ENCODE measurements at places on chromosomes 3 and 15.

- no peak for DNase-seq
Measured at GRCh38 chr3:57986261-57986660, 22.0 kb upstream of the FLNB start.

- no peak for DNase-seq
Measured at GRCh38 chr3:123261666-123262065, 59.9 kb downstream of the SEC22A start.

DNA sequence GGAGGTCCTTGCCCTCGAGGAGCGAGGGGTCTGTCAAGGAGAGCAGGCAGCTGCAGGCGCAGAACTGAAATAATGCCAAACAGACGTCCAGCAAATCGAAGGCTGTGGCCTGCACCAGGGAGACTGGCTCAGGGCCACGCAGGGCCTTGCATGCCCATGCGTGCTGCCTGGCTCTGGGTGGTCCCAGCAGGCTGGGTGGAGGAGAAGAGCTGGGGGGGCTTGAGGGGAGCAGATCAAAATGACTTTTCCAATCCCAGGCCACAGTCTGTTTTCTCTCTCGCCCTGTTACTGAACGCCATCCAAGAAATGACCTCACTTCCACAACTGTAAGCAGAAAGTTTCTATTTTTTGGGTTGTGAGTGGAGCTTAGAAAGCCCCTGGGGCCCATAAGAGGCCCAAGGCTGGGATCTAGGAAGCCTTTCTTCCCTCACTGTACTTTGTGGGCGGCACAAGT is 96.9 kb upstream of the RPL32 start:
- no peak for DNase-seq

GRCh38 chr15:91469632-91470567 is 369.8 kb downstream of the SV2B start:
- no peak for DNase-seq

- no peak for DNase-seq
Measured at GRCh38 chr15:77421370-77421700, 647 bp downstream of the HMG20A start.

- DNase-seq, result no peak
Measured at GRCh38 chr15:29051422-29051821, 165.6 kb downstream of the APBA2 start.

- no peak for DNase-seq
Measured at GRCh38 chr3:54599716-54600115, 328.1 kb downstream of the LRTM1 start.

- DNase-seq, result no peak
Measured at GRCh38 chr15:66865622-66866611, 163.9 kb downstream of the SMAD6 start.

GRCh38 chr3:191958980-191959671 is 498.2 kb downstream of the PYDC2 start:
- peak; percentile 48 for DNase-seq

DNA sequence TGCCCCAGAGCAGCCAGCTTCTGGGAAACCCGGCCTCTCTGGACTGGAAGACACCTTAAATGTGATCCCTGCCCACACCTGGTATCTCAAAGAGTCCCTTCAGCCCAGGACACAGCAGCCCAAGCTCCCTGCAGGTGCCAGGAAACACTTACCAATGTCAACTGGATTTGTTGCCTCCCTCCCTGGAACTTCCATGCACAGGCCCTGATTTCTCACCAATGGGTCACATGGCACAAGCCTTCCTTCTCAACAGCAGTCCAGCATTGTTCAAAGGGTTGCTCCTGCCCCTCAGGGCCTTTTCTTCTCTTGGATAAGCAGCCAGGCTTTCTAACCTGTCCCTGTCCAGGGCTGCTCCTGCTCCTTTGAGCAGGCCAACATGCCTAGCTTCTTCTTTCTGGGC is 31.6 kb downstream of the ANP32A start:
- DNase-seq, result peak; percentile 29

DNA sequence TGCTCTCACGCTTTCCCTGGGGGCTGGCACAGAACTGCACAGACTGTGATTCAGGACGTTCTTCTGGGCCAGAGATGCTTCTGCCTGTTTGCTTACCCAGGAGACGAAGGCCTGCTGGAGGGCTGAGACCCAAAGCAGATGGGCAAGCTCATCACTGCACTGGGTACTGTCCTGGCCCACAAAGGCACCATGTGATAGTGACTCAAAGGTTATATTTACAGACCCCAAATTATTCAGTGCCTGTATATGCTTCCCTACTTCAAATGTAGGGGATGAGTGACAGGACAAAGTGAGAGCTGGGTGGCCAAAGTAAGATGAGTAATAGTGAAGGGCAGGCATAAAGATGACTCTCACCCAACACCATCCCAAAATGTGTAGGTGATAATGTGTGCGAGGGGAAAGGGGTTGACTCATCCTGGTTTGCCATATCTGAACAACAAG is 127.4 kb downstream of the WDR76 start:
- DNase-seq, result no peak

DNA sequence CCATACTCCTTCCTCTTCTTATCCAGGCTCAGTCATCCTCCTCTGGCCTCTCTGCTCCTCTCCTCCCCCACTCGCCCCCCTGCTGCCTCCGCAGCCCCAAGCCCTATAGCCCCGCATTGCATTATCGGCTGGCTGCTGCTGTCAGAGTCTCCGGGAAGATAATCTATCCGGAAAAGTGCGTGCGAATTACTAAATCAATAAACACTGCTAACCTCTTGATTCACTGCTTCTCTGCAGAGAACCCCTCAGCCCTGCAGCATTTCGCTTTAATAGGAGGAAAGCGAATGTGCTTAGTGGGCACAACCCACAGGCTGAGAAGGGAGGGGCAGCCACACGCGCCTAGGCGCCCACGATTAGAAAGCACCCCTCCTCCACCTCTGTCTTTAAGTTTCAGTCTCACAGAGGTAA is 167.6 kb downstream of the ABHD5 start:
- no peak for DNase-seq

DNA sequence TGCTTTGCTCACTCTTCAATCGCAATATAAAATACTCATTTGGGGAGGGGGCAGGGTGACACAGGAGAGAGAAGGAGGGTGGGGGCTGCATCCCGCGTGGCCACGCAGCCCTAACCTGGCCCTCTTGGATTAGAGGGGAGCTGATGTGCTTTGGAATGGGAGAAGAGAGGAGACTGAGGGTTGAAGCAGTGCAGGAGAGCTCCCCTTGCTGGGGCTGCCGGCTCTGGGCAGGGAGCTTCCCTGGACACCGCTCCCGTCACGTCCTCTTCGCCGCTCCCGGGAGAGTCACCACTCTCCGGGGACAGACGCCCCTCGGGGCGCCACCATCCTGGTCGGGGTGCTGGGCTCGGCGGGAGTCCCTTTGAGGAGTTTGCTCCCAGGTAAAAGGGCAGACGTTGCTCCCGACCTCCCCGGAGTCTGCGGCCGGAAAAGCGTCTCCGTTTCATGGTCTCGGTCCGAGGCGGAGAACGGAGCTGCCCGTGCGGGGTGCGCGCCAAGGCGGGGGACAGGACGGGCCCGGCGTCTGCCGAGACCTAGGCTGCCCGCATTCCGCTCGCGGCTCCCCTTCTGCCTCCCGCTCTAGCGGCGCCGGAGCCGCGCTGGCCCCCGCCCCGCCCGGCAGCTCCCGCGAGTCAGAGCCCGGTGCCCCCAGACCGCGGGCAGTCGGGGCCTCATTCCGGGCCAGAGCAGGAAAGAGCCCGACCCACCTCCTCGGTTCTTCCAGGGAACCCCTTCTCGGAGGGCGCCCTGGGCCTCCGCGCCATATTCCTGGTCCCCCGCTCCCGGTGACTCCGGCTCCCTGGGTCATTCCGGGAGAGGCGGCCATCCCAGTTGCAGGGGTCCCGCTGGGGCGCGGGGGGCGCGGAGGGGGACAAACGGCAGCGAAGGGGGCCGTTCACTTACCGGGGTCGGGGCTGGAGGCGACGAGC is 603 bp downstream of the SLC7A14 start:
- no peak for DNase-seq

DNA sequence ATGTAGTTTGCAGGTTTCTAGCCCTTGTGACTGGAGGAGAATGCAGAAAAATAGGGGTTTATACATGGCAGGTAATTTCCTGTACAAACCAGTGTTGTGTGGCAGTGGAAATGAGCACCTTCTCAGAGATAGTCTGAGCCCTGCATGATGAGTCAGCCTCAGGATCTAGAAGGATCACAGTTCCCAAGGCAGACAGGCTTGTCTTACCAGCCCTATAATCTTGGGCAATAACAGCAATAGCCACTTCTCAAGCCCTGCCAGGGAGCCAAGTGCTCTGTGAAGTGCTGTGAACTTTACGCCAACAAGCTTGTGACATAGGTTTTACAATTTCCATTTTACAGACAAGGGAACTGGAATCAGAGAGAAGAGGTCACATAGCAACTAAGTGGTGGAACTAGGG is 89.4 kb downstream of the CD47 start:
- no peak for DNase-seq

GRCh38 chr3:188400494-188401243 is 246.7 kb downstream of the LPP start:
- no peak for DNase-seq

DNA sequence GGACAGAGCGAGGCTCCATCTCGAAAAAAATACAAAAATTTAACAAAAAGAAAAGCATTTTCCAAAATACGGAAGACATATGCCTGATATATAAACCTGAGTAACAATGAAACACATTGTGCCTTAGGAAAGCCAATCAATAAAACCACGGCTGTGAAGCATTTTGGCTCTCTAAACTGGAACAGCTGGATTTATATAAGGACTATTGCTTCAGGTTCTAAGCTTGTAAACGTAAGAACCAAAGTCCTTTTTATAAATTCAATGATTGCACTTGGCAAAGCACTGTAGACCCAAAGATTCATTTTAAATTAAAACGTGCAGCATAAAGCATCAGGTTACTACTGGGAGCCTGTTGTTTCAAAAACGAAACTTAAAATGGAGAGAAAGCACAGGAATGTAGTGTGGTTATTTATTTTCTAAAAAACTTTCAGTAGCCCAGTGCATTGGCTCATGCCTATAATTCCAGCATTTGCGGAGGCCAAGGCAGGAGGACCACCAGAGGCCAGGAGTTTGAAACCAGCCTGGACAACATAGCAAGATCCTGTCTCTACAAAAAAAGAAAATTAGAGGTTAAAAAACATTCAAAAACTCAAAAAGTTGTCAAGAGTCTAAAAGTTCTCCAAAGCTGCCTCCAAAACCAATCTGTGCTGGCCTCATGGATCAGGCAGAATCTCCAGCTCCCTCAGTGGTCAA is 61.5 kb downstream of the USF3 start:
- DNase-seq, result no peak

DNA sequence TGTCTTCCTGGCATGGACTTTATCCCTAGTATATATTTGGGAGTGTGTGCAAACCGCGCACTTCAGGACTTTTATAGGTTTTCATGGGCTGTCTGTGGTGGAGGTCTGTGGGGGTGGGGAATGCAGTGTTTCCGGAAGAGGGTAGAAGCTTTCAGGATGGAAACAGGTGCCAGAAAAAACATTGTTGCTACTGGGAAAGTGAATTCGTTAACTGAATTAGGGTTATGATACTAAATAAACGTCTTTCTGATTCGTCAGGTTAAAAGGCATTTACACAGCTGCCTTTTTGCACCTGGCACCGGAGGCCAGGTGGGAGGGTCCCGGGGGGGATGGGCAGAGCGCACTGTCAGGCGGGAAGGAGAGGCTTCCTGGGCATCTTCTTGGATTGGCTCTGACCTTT is 62.1 kb downstream of the SLCO3A1 start:
- no peak for DNase-seq

DNA sequence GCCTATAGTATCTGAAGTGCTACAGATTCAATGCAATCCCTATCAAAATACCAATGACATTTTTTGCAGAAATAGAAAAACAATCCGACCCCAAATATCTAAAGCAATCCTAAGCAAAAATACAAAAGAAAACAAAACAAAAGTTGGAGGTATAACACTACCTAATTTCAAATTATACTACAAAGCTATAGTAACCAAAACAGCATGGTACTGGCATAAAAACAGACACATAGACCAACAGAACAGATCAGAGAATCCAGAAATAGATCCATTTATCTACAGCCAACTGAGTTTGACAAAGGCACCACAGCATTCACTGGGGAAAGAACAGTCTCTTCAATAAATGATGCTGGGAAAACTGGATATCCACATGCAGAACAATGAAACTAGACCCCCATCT is 23.8 kb upstream of the CDAN1 start:
- DNase-seq, result no peak

- DNase-seq, result no peak
Measured at GRCh38 chr3:9022305-9023225, 59.3 kb upstream of the RAD18 start.

GRCh38 chr3:4587061-4587837 is 94.1 kb downstream of the ITPR1 start:
- DNase-seq, result no peak

DNA sequence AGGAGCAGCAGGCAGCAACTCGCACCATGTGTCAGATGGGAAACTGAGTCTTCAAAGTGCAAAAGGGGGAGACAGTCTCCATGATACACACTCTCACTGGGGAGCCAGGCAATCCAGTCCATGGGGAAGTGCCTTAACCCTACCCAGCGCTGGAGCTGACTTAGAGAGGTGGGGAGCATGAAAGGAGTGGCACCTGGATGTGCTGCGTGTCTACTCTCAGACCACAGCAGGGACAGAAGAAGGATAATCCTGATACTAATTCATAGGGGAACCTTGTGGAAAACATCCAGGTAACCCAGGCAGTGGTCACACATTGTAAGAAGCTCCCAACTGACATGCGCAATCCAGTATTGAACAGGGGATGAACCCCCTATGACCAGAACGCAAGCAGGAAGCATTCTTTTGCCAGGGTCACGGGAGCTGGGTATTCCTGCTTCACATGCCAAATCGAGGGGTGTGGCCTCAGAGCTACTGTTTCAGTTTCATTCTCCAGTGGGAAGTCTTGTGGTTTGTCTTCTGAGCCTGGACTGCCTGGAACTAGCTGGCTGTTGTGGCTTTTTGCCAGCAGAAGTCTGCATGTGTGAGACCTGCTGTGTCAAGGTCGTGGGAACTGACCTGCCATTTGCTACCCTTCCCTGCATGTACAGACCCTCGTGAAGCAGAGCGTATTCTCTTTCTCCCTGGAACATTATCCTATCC is 367.6 kb upstream of the NDN start:
- no peak for DNase-seq

- no peak for DNase-seq
Measured at GRCh38 chr3:106290304-106290997, 421.6 kb upstream of the CBLB start.

GRCh38 chr15:91779960-91780359 is 73.5 kb upstream of the SLCO3A1 start:
- DNase-seq, result no peak

GRCh38 chr3:177057768-177058167 is 139.5 kb downstream of the TBL1XR1 start:
- DNase-seq, result no peak
